ENCODE measurements at places on chromosomes 6 and 20.
A peak's percentile ranks its signal among the peaks of the same experiment; 100 is the strongest.

- DNase-seq, result no peak
These were observed 88.7 kb upstream of the BMP5 start for GRCh38 chr6:55964136-55964535.

GRCh38 chr6:119672725-119673124 is 323.2 kb upstream of the MAN1A1 start:
- DNase-seq, result no peak

GRCh38 chr6:147170269-147170668 is 33.9 kb upstream of the STXBP5 start:
- DNase-seq, result no peak

- DNase-seq, result no peak
These were observed 4.6 kb upstream of the SLC2A10 start for GRCh38 chr20:46704714-46705377.

GRCh38 chr6:87656857-87657256 is 45.2 kb downstream of the AKIRIN2 start:
- no peak for DNase-seq

DNA sequence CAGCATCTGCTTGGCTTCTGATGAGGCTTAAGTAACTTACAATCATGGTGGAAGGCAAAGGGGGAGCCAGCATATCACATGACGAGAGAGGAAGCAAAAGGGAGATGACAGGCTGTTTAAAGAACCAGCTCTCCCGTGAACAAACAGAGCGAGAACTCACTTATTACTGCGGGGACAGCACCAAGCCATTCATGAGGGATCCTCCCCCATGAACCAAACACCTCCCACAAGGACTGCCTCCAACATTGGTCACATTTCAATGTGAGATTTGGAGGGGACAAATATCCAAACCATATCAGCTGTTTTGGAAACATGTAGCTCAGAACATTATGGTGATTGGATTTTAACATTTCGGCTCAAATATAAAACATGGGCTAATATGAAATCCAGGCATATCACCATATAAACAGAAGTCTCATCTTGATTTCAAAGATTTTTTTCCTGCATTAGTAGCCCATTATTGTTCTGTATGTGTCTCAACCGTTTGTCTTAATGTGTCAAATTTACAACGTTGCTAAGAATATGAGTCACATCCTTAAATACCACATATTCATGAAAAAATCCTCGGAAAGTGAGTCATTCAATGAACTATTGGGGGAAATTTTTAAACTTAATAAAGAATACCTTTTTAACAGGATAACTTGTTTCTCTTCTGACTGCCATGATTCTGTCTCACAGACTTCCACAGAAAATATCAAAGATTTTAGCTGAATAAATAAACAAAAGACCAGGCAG is 894.3 kb downstream of the TFAP2A start:
- DNase-seq, result peak; percentile 96

Data from SW 1271 (cell line).